ENCODE measurements at places on chromosomes 2 and 18.

DNA sequence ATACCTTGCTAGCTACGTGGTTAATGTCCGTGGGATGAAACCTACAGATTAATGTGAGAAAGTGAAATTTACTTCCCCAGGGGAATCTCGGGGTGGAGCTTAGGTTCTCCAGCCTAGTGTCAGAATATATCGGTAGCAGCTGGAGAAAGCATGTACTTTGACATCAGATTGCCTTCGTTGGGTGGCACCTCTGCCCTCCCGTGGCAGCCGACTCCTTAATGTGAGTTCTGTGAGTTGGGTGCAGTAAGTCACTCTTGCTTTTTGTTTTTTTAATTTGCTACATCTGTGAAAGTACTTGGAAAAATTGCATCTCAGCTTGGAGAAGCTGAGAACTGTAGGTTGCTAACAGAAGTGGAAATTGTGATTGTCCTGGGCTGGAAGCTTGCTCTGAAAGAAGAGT, 3.6 kb downstream of the KLF11 start:
- DNase-seq = no peak

DNA sequence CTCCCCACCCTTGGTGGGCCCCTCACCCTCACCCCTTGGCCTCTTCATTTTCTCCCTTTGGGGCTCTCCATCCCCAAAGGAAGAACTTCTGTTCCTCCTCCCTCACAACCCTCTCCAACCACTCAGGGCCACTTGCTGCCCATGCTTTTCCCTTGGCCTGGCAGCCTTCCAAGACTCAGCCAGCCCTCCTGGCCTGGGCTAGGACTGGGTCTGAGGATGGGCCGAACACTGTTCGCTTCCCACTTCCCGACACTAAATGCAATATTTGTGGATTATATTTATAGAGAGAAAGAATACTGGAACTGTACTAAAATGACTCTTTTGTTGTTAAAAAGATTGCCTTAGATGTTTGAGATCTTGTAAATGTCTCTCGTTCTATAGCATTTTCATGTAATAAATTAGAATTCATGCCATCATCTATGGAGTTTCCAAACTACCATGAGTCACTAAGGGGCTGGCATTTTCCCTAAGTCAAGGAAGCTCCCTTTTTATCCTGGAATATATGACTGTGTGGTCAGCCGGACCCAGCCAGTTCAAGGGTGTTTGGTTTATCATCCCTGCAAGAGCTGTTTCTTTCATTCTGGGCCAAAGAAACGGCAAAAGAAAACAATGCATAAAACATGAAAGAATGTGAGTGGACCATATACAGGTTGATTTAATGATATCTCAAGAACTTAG, 3.8 kb downstream of the CXCR2 start:
- DNase-seq = no peak

- no peak for DNase-seq
Measured at GRCh38 chr2:12665334-12665733, 51.4 kb upstream of the TRIB2 start.

- DNase-seq = no peak
Measured at GRCh38 chr2:144079803-144080202, 440.1 kb downstream of the ZEB2 start.

GRCh38 chr2:151638191-151638933, 95.9 kb downstream of the NEB start:
- DNase-seq = peak; percentile 28

DNA sequence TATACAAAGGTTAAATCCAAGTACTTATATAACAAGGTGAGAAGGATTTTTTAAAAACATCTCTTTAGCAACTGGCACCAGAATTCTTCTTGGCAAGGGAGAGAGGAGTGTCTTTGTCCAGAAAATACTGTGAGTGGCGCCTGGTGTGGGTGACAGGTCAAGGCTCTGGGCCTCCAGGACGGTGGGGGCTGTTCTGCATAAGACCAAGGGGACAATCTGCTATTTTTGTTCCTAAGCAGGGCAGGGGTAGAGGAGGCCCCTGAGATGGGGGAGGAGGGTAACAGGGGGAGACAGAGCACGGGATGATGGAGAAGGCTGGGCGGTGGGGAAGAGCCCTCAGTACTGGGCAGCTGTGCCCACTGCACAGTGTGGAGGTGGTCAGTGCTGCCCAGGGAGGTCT, 51.6 kb upstream of the TAF1B start:
- DNase-seq = no peak

Data from stimulated activated CD4-positive, alpha-beta T cell treated with anti-CD3 and anti-CD28 coated beads, Interleukin-2, amount 100 ng/mL, for 4 hours (primary cell).